ENCODE measurements at places on chromosomes 3 and 15.

GRCh38 chr3:52887166-52887565 is 10.2 kb downstream of the STIMATE start:
- DNase-seq, result no peak

- DNase-seq, result no peak
Observed at GRCh38 chr3:177934001-177934891, 602.0 kb upstream of the KCNMB2 start.

DNA sequence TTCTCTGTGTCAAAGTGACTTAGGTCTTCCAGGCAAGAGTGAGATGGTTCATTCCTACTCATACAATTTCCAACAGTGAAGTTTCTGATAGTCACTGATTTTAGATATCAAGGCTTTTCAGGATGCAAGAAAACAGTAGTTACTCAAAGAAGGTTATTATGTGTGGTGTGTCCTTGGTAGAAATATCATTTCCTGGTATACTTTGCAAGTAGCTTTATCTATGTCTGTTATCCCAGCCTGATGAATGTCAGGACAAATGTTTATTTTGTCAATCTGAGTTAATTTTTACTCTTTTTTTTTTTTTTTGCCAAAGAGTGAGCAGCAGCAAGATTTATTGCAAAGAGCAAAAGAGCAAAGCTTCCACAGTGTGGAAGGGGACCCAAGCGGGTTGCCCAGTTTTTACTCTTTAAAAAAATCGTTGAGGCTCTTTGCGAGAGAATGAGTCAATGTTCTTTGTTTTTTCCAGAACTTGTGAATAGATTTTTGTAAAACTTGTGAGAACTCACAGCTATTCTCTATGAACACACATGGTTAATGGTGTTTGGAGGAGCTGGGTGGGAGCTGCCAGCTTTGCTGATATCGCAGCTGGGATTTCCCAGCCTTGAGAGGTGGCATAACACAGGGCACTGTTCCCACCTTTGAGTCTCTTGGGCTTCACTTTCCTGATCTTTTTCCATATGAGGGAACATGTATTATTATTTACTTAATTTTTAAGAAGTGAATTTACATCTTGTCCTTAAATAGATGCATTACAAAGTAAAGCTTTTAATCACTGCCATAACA is 51.9 kb downstream of the SV2B start:
- no peak for DNase-seq

GRCh38 chr3:61780455-61781228 is 219.3 kb downstream of the PTPRG start:
- DNase-seq, result no peak

GRCh38 chr15:65057549-65057940 is 10.2 kb downstream of the RASL12 start:
- DNase-seq, result no peak

GRCh38 chr3:140203510-140203909 is 268.5 kb downstream of the CLSTN2 start:
- DNase-seq, result no peak

DNA sequence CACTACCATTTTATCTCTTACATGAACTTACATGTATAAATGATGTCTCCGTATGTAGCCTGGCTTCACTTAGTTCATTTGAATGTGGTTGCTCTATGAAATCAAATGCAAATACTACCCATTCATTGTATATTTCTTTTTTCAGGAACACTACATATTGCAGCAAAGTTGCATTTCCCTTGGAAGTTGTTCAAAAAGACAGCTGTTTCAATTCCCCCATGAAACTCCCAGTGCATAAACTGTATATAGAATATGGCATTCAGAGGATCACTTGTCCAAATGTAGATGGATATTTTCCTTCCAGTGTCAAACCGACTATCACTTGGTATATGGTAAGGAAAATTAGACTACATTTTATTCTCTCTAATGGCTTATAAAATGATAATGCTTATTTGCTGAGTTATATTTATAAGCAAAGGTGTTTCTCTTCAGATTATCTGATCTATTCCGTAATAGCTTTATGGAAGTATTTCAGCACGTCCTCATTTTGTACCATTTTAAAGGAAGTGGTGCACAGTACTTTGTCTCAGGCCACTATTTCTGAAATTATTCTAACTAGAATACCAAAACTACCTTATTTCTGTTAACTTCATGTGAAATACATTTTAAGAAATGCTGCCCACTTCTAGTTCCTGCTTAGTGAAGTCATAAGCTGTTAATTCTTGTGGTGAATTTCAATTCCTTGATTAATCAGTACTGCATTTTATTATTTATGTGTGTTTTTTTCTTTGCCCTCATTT is 95.1 kb downstream of the IL1RAP start:
- DNase-seq, result no peak
